ENCODE measurements at places on chromosomes 2 and 18.

DNA sequence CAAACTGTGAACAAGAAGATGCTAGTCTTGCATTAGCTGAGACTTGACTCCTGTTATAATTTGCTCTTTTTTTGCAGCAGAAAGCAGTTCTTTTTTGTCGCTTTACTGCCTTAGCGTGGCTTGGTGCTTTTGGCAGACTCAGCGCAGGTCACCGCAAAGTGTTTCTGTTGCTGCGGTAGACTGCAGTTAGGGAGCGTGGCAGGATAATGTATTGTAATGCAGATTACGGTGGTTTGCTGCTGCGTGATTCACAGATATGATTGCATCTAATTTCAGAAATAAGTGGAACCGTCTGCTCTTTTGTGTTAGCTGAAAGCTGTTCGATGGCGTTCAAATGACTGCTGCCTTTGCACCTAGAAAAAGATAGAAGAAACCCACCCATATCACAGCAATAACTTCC is 131.6 kb upstream of the SATB2 start:
- no peak for DNase-seq

- no peak for DNase-seq
Observed at GRCh38 chr2:66507673-66508201, 72.8 kb downstream of the MEIS1 start.

DNA sequence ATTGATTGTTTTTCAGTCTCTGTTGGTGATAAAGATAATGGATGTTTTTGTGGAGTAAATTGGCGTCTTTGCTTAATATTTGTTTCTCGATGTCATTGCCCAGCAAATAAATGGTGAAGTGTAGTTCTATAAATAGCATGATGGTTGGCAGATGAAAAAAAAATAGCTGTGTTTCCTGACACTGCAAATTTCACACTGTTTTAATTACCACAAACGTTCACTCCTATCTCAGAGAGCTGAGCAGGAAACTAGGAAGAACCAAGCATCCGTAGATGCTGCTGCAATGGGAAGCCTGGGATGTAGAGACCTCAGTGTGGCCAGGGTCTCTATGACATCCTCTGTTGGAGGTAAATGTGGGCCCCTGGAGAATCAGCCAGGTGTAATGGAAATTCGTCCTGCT is 183.2 kb downstream of the CYRIA start:
- DNase-seq, result no peak

DNA sequence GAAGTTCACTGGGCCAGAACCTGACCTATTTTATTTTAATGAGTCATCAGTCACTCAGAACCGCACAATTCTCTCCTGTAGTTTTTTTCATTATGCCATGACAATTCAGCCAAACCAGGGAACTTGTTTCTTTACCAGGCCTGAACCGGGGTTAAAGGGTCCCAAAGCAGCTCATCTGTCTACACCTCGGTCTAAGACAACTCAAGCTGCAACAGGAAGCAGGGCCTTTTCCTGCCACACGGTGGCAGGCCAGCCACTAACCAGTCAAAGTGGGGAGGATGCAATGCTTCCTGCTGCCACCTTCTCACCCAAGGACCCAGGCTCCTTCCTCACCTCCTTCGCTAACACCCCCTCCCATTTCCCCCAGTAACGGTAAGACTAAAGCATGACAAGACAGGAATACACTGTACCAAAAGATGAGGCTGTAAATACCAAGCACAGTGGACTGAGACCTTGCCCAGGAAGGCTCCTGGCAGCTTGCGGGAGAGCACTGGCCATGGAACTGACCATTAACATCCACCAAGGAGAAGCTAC is 56.7 kb upstream of the ACKR3 start:
- peak; percentile 84 for DNase-seq

- DNase-seq, result no peak
Observed at GRCh38 chr2:141162314-141162713, 968.5 kb downstream of the LRP1B start.

- no peak for DNase-seq
Observed at GRCh38 chr2:8257502-8257901, 424.4 kb upstream of the ID2 start.

- no peak for DNase-seq
Observed at GRCh38 chr18:52652391-52652790, 312.4 kb downstream of the DCC start.

- DNase-seq, result no peak
Observed at GRCh38 chr2:122255924-122256323, 500.5 kb downstream of the TSN start.

GRCh38 chr2:80396276-80396675 is 91.7 kb upstream of the LRRTM1 start:
- no peak for DNase-seq

GRCh38 chr2:212173756-212174510 is 364.7 kb downstream of the ERBB4 start:
- no peak for DNase-seq

- no peak for DNase-seq
Observed at GRCh38 chr2:148920559-148920958, 45.5 kb downstream of the KIF5C start.

- DNase-seq, result no peak
Observed at GRCh38 chr2:69668598-69668997, 25.1 kb upstream of the AAK1 start.

DNA sequence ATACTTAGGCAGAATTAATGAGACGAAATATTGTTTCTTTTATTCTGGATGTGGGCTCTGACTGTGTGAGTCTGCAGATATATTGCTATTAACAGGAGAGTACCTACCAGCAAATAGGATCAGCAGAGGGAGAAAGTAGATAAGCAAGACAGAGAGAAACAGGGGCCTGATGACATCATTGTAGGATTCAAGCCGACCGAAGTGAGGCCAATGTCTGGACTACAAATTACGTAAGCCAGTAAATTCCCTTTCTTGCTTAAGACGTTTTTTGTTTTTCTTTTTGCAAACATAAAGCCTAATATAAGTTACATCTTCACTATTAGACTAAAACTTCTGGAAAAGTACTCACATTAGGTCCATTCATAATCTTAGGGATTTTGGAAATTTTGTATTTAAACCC is 21.4 kb upstream of the PTPRM start:
- DNase-seq, result no peak

GRCh38 chr2:207166349-207167098 is 776 bp upstream of the KLF7 start:
- peak; percentile 87 for DNase-seq

GRCh38 chr2:171835386-171835785 is 58.7 kb downstream of the SLC25A12 start:
- no peak for DNase-seq

- DNase-seq, result no peak
Observed at GRCh38 chr18:49368161-49368875, 92.1 kb downstream of the DYM start.

- peak; percentile 53 for DNase-seq
Observed at GRCh38 chr2:30371028-30371689, 75.9 kb upstream of the LCLAT1 start.

- no peak for DNase-seq
Observed at GRCh38 chr2:154709215-154709614, 10.7 kb downstream of the KCNJ3 start.

DNA sequence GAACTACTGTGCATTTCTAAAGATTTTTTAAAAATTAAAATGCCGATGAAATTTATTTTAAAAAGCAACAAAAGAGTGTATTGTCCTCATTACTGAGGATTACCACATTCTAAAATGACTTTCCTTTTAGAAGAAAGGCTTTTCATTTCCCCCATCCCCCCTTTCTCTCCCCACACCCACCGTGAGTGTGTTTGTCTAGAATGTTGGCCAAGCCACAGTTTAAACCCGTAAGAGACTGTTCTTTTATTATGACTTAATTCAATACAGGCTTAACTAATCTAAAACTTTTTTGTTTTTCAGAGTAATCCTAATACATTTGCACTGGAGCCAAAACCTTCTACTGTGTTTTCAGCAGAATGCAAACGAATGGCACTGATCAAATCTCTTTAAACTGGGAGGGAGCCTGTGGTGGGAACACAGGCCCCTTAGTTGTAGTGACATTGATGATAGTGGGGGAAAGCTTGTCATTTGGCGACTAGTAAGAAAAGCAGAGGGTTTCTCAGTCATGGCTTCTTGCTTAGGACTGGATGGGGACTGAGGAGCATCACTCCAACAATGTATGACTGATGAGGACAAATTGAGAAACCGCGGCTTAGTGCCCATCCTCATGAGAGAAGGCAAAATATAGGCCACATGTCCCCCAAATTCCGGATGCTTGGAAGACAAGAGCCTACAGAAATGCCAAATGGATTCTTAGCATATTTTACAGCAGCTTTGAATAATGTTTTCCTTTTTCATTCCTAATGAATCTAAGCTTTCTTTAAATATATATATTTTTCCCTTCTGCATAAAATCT is 154.0 kb upstream of the SMIM21 start:
- DNase-seq, result no peak

GRCh38 chr2:84674099-84674498 is 157.8 kb downstream of the DNAH6 start:
- DNase-seq, result no peak

- DNase-seq, result no peak
Observed at GRCh38 chr18:48792141-48792540, 158.6 kb downstream of the SMAD7 start.

DNA sequence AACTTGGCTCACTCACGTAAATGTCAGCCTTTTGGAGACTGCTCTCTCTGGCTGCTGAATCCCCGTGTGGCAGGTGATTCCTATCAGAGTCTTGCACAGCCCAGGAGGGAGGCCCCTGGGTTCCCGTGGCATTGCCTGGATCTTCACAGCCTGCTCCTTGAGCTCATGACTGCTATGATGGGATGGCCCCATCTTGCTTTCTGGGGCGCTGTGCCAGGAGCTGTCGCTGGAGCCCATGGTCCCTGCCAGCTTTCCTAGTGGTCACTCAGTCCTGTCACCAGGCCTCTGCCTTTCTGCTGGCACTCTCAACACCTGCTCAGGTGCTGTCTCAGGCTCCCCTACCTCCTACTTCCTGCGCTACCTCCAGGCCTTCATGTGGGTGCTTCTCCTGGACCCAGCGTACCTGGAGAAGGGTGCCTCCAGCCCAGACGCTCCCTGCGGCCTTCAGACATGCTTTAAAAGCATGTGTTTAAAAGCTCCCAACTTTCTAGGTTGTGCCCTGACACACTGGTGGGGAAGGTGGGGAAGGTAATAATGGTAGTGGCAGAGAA is 110.1 kb downstream of the MCFD2 start:
- DNase-seq, result no peak

- DNase-seq, result no peak
Observed at GRCh38 chr2:183291436-183291835, 167.2 kb downstream of the NUP35 start.

DNA sequence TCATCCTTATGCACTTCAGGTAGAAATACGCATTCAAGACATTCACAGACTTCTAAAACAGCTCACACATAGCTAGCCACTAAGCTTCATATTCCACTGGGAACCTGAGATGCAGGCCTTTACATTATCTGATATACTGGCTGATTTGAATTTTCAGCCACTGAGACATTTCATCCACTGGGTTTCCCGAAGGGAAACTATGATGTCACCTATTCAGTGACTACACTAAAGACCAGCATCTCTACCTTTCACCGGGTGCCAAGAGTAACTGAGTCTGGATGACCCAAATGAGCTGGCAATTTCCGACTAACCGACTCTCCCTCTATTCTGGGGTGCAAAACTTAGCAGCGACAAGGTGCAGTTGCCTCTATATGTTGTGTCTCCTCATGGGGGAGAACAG is 31.8 kb upstream of the SP140L start:
- no peak for DNase-seq

- DNase-seq, result no peak
Observed at GRCh38 chr2:186919296-186919695, 70.3 kb upstream of the ZSWIM2 start.

GRCh38 chr2:204869132-204869823 is 324.0 kb downstream of the PARD3B start:
- no peak for DNase-seq

DNA sequence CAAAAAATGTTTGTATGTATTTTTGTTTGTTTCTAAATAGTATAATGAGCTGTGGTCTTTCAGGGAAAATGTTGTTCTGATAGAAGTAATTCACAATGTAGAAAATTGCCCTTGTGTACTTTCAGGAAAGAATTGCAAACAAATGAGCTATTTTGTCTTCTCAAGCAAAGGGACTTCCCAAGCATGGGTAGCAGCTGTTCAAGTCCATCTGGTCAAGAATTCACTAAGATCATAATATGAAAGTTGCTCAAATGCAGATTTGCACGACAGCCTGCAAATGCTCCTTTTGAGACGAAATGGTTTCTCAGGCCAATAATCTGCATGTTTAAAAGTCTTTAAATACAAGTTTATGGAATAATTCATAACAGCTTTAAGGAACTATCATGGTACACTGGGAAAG is 51.9 kb upstream of the HNMT start:
- DNase-seq, result no peak

DNA sequence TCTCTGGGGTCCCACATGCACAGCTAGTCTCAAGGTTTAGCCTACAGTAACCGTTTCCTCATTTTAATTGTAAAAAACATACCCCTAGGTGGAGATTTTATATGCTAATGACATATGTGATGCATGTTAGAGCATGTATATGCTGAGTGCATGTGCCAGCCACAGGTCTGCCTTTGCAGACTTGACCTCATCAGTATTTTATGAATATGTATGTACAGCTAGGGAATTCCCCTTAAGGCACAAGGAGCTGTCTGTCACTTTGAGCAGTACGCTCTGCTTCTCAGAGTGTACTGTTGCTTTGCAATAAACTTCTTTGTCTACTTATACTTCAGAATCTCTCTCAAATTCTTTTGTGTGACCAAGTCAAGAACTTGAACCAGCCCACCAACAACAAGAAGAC is 131.2 kb upstream of the ERBB4 start:
- DNase-seq, result no peak

GRCh38 chr2:38602136-38602731 is 494 bp downstream of the HNRNPLL start:
- DNase-seq, result peak; percentile 80

GRCh38 chr18:76361219-76361618 is 133.8 kb downstream of the ZNF516 start:
- DNase-seq, result peak; percentile 5

DNA sequence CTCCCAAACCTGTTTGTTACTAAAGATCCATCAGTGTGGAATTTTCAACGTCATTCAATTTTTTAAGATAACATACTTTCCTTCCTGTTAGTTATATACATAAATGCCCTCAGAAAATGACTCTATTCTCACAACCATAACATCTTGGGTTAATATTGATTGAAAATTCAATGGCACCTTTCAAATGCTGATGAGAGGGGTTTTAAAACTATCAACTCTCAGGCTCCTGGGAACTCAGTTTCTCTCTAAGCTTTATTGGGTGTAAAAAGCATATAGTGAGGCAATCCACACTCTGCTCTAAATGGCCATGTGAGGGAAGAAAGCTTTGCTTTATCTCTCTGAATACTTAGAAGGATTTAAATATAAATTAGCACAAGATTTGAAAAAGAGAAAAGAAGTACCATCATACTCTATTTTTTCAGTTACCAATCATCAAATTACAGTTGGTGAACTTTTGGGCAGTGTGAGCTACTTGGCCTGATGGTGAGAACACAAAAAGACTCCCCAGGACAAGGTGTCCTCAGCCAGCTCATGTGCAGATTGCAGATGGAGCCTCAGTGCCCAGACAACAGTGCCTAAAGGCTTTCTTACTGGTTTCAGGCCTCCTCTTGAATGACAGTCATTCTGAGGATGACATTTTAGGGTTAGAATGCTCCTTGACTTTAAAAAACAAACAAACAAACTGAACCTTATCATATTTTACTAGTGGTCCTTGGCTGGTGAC is 24.6 kb upstream of the CERS6 start:
- no peak for DNase-seq

GRCh38 chr2:219142329-219142728 is 18.3 kb downstream of the NHEJ1 start:
- DNase-seq, result no peak

Measured in activated CD8-positive, alpha-beta memory T cell treated with anti-CD3 and anti-CD28 coated beads for 24 hours (primary cell).